ENCODE measurements at places on chromosomes 3 and 15.

GRCh38 chr3:42099020-42099765 lies 8.0 kb downstream of the TRAK1 start:
- DNase-seq, result no peak

GRCh38 chr3:99579246-99579645 lies 59.1 kb upstream of the COL8A1 start:
- no peak for DNase-seq

- no peak for DNase-seq
These were observed 118.8 kb downstream of the ARPP21 start for GRCh38 chr3:35757991-35758757.

GRCh38 chr15:75234191-75234810 lies 23.8 kb upstream of the GOLGA6C start:
- DNase-seq, result no peak

GRCh38 chr15:64151727-64152506 lies at the start of gene SNX22:
Gene SNX22 (plus strand): TSS chr15:64151731. CDS start chr15:64151776, 45 bp downstream.
- DNase-seq, result peak; percentile 53
